ENCODE measurements at places on chromosomes 2 and 18.
A peak's percentile ranks its signal among the peaks of the same experiment; 100 is the strongest.

DNA sequence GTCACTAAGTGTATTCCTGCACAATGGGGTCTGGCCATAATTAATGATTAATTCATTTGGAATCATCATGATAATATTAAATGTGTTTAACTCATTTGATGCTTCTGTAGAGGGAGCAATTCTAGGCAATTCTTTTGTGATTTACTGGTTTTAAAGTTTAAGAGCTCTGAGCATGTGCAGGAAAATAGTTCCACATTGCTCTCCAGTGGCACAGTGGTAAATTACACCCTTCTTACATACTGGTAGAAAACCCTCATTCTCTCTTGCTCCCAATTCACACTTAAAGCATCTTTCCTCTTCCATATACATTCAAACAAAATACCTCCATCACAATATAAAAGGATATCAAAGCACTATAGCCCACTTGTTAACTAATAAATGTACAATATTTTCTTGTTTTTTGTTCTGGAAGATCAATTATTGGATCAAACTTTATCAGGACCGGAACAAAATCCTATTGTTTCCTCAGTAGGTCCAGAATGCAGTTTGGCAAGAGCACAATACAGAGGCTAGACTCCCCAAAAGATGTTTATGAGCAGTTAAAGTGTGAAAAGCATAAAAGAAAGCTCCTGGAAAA, 844.3 kb downstream of the MBD2 start:
- DNase-seq = peak; percentile 29

DNA sequence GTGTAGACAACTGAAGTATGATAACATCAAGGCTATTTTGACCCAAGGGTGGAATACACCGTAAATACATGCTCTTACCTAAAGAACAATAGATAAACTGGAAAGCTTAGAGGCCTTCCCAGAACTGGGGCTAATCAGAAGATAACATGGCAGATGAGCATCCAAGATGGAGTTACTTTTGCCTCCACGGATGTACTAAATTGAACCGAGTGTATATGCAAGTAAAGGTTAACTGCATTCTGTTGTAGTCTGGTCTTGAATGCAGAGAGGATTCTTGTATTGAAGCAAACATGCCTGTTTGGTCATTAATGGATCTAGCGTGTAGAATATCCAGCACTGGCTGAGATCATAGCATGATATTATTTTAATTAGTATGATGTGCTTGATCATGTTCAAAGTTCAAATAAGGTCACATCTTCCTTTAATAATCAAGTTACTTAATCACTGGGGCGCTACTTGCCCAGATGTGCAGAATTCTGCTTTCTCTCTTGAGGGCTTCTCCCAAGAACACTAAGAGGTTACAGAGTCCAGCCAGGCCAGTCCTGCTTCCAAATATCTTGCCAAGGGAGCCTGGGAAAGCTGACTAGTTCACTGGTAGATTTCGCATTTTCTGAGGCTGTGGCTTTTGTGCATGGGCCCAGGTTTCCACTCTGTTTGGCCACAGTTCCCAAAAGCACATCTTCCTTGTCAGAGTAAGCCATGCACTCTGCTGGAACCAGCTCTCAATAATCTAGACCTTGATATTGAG, 37.5 kb upstream of the ACSL3 start:
- no peak for DNase-seq

- no peak for DNase-seq
Observed at GRCh38 chr2:39494784-39495251, 57.7 kb upstream of the MAP4K3 start.

DNA sequence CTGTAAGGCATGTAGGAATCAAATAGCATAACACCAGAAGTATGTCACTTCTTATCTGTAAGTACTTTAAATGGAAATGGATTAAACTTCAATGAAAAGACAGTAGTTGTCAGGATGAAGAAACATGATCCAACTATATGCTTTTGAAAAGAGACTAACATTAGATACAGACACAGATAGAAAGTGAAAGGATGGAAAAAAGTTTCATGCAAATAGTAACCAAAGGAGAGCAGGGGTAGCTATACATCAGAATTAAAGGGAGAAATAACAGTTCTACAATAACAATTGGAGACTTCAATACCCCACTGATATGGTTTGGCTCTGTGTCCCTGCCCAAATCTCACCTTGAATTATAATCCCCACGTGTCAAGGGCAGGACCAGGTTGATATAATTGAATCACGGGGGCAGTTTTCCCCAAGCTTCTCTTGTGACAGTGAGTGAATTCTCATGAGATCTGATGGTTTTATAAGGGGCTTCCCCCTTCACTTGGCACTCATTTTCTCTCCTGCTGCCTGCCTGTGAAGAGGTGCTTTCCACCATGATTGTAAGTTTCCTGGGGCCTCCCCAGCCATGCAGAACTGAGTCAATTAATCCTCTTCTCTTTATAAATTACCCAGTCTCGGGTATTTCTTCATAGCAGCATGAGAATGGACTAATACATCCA, 205.4 kb upstream of the CDH2 start:
- no peak for DNase-seq

DNA sequence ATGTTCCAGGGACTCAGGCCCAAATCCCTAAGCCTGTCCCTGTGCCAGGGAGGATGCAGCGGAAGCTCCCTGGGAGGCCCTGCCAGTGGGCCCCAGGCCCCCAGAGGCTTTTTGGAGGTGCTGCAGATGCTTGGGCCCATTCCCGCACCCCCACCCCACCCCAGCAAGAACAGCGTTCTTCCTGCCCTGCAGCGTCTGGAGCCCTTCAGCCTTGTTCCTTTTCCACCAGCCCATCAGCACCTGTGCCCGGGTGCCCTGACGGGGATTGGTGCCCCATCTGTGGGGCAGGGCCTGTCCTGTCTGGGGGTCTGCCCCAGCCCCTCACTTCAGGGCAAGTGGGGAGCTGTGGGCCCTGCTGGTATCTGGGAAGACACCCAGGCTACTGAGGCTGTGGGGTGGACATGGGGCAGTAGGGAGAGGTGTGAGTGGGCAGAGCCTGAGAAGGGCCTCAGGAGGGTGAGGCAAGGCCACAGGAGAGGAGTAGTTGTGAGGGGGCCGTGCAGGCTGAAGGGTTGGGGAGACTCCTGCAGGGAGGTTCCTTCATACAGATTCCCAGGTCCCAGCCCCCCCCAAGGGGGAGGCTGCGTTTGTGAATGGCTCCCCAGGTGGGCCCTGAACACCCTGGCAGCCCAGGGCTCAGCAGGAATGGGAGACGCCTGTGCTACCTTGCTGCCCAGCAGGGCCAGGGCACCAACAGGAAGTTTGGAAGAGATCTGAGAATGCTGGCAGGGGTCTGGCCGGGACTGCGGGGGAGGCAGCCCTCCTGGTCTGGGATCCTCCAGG, 2.4 kb downstream of the RNPEPL1 start:
- no peak for DNase-seq

DNA sequence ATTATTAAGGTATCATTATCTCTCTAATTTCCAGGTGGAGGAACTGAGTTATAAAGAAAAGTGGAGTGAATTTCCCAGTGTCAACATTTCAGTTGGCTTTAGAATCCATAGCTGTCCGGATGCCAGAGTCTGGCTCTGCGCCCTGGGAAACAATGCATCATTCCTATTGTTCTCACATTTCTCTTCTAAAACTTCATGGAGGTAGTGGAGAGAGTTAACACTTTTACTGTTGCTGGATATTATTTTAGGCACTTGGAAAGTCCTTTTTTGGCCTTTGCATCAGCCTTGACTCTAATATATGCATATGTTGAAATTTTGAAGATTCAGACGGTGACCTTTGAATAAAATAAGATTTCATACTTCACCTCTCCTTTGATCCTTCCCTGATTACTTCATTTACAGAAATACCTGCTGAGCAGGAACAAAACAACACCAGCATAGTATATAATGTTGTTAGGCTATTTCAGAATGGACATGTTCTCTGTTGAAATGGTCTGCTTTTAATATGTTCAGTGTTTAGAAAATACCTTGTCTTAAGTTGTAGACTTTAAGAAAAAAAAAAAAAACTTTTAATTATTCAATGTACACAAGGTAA, 148.8 kb downstream of the EPHA4 start:
- DNase-seq = no peak

- no peak for DNase-seq
Observed at GRCh38 chr2:60125611-60126426, 427.6 kb downstream of the BCL11A start.

- no peak for DNase-seq
Observed at GRCh38 chr2:190462611-190463010, 54.5 kb downstream of the MFSD6 start.
